Activated T-cell treated with anti-CD3 and anti-CD28 coated beads for 24 hours (primary cell): ENCODE measurements at places on chromosomes 13 and 19.

DNA sequence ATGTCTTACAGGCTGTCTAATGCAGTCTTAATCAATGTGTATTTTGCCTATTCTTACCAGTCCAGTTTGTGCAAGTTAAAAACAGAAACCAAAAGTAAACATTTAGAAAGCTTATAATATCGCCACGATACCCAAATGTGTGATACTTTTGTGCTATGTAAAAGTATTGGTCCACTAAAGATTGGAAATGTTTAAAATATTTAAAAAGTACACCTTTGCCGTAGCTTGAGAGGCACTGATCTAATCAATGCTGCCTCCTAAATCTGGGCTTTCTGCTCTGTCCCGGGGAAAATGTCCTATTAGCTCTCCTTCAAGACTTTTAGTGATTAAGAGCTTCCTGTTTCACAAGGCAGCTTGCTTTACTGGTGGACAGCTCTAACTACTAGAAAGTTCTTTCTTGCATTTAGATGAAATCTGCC, 64.7 kb downstream of the DNAJC15 start:
- no peak for DNase-seq

- DNase-seq = no peak
Observed at GRCh38 chr13:42611086-42611779, 37.3 kb downstream of the TNFSF11 start.

DNA sequence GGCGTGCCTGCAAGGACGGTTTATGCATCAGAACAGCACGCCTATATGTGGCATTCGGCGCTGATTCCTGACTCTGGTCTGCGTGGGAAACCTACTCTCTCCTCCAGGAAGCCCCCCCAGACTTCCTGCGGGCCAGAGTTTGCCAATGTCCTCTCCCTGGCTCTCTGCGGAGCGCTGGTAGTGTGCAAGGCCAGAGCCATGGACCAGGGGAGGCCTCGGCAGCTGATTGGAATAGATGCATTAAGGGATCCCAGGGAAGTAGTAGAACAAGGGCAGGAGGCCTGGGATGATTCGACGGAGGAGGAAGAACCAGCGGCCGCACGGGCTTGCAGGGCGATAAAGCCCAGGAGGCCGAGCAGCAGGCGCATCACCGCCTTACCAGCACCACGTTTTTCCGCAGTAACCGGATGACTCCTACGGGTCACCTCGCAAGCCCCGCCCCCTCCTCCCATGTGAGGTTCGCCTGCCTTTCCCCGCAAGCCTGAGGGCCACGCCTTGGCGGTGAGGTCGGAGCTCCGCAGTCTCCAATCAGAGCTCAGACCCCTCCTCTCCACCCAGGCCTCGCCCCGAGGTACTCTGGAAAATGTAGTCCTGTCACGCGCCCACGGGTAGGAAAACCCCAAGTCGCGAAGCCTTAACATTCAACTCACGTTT, 5.0 kb downstream of the CLEC11A start:
- DNase-seq = peak; percentile 74

- no peak for DNase-seq
Observed at GRCh38 chr13:79385694-79386093, 20.4 kb downstream of the RBM26 start.

GRCh38 chr13:30408319-30409101, 13.8 kb upstream of the UBE2L5 start:
- peak; percentile 87 for DNase-seq
